ENCODE measurements at places on chromosomes 2 and 18.
A peak's percentile ranks its signal among the peaks of the same experiment; 100 is the strongest.

DNA sequence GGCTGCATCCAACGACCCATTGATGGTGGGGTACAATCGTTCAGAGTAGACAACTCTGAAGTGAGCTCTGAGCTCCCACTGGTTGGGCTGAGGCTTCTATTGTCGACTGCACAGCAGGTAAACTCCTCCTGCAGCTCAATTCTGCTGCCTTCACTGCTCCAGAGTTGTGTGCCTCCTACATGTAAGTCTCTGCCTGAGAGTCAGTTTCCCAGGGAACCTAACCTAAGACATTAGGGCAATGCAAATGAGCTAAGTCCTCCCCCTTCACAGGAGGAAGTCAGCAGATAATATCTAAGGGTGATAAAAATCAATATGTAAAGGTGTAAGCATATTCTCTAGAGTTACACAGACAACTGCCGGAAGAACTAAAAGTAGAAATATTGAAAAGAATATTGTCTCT, 22.5 kb upstream of the ACYP2 start:
- no peak for DNase-seq

DNA sequence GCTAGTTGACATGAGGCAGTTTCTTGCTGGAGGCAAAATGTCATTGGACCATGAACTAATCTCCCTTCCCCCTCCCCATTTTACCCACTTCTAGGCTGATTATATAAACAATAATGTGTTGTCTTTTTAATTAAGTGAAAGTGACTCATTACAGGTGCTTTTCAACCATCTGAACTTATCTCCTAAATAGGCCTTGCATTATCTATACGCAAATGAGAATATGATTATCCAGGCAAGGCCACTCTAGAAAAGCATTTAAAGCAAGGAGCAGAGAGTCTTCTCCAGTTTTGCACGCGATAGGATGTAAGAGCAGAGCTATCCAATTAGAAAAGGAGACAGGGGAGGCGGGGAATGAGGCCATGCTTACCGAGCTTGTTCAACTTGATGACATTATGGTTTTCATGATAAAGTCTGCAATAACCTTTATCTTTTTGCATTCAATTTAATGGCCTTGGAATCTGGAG, 286.1 kb upstream of the SIX3 start:
- DNase-seq: no peak

DNA sequence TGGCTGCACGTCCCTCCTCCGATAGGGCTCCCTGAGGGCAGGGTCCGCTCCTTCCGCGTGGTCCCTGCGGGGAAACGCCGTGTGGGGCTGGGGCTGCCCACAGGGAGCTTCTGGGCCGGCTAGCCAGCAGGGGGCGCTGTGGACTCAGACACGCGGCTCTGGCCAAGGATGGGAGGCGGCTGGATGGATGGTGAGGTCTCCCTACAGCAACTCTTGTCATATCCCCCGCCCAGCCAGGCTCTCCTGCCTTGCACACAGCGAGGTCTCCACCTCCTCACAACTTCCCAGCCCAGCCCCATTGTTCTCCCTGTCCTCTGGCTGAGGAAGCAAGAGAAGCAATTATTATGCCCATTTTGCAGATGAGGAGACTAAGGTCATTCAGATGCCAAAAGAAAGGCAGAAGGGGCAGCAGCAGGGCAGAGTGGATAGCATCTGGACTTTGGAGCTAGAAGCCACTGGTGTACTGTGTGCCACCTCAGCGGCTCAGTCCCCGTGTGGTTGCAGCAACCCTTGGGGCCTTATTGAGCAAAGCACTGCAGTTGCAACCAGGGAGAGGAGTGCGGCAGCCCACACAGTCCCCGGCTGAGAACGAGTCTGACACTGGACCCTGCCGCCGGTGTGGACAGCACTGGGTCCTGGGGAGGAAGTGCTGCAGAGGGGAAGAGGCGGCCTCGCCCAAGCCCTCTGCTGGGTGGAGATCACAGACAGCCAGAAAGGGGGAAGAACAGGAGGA, 99.0 kb downstream of the ZFP36L2 start:
- peak; percentile 43 for DNase-seq

DNA sequence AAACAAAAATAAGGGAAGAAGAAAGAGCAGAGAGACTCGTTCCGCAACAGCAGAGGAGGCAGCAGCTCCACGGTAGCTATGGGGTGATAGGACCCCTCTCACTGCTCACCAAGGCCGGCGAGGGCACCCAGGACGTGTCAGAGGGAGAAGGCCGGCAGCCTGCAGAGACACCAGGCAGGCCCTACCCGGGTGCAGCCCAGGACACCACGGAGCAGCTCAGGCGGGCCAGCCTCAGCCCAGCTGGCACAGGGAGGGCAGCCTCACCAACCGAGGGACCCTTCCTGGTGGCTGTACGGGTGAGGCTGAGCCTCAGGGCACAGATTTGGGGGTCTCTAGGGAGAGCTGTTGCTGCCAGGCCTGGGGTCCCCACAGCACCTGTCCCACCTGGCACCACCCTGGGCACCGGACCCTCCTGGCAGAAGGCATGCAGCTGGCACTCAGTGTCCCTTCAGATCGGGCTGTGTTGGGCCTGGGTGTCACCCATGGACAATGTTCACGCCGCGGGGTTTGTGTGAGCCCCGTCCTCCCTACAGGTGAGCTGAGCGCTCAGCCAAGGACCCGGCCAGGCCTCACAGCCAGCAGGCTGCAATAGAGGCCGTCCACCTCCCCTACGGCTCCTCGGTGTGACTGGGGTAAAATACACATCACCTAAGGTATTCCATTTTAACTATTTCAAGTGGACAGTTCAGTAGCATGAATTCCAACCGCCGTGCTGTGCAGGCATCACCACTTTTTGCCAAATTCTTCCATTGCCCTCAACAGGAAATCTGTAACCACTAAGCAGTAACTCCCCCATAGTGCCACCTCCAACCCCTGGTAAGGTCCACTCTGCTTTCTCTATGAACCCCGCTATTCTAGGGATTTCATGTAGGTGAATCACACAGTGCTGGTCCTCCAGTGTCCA, 21.6 kb downstream of the KCNG2 start:
- DNase-seq: no peak

GRCh38 chr2:22486343-22486742, 898.6 kb upstream of the KLHL29 start:
- no peak for DNase-seq

DNA sequence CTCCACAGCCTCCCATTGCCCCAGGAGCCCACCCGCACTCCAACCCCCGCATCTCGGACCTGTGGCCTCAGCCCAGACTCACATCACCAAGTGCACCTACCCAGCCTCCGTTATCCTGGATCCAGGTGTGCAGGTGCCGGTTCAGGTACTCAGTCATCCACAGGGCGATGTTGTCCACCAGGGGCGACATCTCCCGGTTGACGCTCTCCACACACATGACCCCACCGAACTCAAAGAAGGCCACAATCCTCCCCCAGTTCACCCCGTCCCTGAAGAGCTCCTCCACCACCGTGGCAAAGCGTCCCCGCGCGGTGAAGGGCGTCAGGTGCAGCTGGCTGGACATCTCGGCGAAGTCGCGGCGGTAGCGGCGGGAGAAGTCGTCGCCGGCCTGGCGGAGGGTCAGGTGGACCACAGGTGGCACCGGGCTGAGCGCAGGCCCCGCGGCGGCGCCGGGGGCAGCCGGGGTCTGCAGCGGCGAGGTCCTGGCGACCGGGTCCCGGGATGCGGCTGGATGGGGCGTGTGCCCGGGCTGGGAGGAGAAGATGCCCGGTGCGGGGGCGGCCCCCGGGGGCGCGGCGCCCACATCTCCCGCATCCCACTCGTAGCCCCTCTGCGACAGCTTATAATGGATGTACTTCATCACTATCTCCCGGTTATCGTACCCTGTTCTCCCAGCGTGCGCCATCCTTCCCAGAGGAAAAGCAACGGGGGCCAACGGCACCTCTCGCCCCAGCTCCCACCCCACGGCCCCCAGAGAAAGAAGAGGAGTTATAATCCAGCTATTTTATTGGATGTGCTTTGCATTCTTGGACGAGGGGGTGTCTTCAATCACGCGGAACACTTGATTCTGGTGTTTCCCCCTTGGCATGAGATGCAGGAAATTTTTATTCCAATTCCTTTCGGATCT, 1.3 kb downstream of the BCL2 start:
- DNase-seq: no peak

DNA sequence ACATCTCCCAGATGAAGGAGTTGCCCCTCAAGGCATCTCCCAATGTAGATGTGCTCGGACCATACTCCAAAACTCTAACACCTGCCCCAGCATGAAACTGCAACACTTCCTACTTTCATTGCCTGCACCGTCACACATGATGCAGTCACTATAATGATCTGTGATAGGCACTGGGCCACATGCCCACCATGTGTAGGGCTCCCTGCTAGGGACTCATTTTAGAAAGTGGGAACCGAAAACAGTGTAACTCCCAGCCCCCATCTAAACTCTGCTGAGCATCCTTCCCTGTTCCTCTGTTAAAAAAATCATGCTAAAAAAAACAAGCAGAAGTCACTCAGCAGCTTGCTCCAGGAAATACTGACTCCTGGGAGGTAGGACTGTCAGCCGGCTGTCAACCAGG, 496.1 kb upstream of the RAB6C start:
- no peak for DNase-seq

Data from hepatic stellate cell (primary cell).